ENCODE measurements at places on chromosomes 6 and 20.

DNA sequence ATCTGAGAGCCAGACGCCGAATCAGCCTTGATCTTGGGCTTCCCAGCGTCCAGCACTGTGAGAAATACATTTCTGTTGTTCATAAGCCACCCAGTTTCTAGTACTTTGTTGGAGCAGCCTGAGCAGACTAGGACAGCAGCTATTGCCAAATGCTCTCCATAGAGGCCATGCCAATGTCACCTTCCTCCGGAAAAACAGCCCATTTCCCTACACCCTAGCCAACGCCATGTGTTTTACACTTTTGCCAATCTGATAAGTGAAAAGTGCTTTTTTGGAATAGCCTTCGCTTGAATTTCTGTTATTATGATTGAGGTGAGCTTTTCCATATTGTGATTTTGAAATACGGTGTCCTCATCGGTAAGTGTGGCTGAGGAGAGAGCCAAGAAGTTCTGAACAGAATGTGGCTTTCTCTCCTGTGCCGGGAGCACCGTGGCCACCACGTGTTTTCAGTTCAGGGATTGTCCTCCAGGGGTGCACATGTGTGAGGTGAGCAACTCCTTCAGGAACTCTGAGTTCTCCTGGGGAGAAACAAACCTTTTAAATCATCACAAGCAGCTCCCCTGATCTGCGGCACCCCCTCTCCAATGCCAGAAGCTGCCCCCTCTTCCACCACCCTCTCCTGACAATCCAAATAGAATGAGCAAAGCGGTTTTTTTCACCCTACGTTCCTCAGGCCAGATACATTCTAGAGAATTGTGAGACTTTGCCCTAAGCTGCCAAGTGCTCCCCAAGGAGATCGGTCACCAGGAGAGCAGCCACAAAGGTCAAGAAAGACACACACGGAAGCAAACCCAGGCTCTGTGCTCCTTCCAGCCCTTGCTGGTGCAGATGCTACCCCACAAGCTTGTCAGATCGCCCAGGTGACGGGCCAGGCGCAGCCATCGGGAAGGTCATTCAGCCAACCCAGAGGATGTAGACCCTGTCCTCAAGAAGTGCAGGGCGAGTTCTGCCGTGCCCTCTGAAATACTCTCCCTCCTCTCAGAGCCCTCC, 36.0 kb downstream of the TAF8 start:
- DNase-seq = no peak

DNA sequence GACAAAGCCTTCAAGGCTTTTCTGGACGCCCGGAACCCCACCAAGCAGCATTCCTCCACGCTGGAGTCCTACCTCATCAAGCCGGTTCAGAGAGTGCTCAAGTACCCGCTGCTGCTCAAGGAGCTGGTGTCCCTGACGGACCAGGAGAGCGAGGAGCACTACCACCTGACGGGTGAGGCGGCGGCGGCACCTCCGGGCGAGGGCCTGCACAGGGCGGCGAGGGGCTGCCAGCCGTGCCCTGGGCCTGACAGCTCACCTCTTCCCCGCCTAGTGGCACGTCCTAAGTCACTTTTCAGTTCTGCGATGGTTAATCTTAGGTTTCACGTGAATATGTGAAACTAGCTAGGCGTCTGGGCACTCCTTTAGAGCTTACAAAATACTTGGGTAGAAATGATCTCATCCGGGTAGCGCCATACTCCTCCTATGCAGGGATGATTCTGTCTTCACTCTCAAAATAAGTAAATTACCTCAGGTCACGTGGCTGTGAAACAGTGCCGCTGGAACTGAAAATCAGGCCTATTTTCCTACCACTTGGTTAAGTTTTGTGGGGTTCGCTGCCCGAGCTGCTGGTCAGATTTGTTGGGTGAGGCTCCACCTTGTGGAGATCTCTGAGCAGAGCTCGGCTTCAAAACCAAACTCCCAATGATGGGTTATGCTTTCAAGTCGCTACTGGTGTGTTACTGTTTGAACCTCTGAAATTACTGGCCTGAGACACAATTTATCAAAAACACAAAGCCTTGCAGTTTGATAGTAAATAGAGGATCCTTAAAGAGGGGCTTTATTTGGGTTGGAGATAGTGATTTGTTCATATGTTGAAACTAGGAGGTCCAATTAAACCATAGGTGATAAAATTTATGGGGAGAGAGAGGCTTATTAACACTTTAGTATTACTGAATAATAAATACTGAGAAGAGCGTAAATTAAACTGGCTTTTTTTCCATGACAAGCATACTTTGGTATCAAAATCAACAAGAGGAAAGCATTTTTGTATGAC, 15.5 kb upstream of the CLDN20 start:
- DNase-seq = peak; percentile 79

DNA sequence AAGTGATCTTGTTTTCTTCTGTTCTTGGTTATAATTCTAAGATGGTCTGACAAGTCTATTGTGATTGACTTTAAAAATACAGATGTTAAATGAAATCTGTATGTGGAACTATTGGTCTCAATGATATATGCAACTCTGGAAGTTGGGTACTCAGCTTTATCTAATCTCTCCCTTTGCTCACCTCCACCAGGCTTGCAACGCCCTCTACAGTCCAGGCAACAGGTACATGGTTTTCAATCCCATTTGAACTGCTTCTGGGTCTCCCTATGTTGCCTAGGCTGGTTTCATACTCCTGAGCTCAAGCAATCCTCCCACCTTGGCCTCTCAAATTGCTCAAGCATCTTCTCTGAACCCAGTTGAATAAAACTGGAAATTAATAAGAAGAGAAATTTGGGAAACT, 25.6 kb upstream of the HLA-DQB1 start:
- DNase-seq = peak; percentile 13

GRCh38 chr20:4158466-4159050, 143.2 kb upstream of the RNF24 start:
- DNase-seq = no peak

- no peak for DNase-seq
Measured at GRCh38 chr6:130575971-130576370, 210.2 kb downstream of the TMEM200A start.

All from EL (cell line).